Muscle of back (tissue), 13 donors: ENCODE measurements at places on chromosomes 7 and 10. TPM values are rescaled to one million over a fixed set of nuclear protein-coding genes. Genes with fewer than 3 reads are reported as not detected.

Gene CALN1
- 3.8 TPM for polyA plus RNA-seq

Gene CALHM1
- not detected for polyA plus RNA-seq

Gene TBXAS1
- 2.9 TPM for polyA plus RNA-seq

Gene CFAP46
- polyA plus RNA-seq: 0.21 TPM

Gene VPS37D
- polyA plus RNA-seq: 2.6 TPM

Gene SBDS
- polyA plus RNA-seq: 317 TPM

Gene TSPAN33
- 32.4 TPM for polyA plus RNA-seq

Gene TDRD1
- 0.29 TPM for polyA plus RNA-seq

Gene SNCG
- 5.1 TPM for polyA plus RNA-seq

Gene URGCP
- polyA plus RNA-seq: 21.4 TPM

Gene PRPS1L1
- polyA plus RNA-seq: not detected

Gene EPHA1
- polyA plus RNA-seq: 6.4 TPM

Gene ACTL6B
- polyA plus RNA-seq: not detected

Gene TMEM196
- polyA plus RNA-seq: 0.27 TPM

Gene SH2B2
- 11.4 TPM for polyA plus RNA-seq

Gene C10orf62
- not detected for polyA plus RNA-seq

Gene PIK3AP1
- 2.9 TPM for polyA plus RNA-seq

GRCh38 chr7:104627516-104627915 lies 299.1 kb downstream of the LHFPL3 start:
- peak; percentile 48 for DNase-seq

- DNase-seq: peak; percentile 43
These were observed 4.9 kb upstream of the SCD start for GRCh38 chr10:100341953-100342626.

- DNase-seq: no peak
These were observed 6.6 kb upstream of the SGCE start for GRCh38 chr7:94662548-94662947.

DNA sequence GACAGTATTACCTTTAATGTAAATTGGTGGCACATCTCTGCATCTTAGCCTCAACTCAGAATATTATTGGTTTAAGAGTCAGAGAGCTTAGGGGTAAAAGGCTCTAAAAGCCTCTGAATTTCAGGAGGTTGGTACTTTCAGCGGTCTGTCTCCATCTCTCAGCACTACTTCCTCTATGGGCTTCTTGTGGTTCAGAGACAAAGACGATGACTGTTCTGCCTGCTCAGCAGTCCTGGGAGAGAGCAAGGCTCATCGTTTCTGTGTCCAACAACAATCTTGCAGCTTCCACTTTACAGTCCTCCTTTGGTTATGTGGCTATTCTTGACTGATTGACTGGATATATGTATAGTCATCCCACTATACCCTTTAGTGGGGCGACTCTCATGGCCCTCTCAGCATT lies 394.7 kb downstream of the AUTS2 start:
- DNase-seq: no peak

GRCh38 chr10:121033366-121033765 lies 182.2 kb downstream of the WDR11 start:
- no peak for DNase-seq

DNA sequence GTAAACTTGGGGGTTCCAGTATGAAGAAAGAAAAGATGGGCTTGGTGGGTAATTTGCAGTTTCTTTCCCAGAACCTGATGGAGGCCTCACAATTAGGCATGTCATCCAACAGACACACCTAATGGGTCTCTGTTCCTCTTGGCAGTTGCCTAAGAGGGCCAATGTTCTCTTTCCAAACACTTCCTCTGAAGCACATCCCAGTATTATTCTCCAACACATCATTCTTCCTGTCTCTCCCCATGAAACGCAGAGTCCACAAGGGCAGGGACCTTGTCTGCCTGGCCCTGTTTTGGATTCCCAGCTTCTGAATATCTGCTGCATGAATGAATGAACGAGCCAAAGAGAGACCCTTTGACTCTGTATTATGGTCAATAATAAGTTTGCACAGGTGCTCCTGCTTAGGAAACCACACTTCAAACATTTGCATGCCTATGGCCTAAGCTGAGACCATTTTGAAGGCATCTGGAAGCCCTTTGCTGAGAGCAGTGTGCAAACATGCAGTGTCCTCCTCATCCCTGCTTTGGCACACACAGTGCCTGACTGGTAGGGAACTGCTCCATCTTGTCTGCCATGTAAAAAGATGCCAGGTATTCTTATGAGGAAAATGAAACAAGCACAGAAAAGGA lies 100.9 kb upstream of the CHST15 start:
- DNase-seq: no peak

DNA sequence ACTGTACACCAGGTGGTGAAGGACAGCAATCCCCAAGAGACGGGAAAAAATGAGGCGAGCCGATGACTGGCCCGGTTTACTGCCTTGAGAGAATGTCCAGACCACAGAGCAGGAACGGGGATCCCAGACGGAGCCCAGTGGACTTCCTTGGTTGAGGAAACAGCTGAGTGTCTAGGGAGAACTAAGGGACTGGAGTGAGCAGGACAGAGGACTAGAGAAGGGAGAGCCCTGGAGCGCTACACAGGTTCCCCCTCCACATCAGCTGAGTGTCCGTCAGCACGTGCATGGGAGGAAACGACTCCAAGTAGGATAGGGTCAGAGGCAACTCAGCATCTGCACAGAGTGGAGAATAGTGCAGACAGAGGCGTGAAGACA lies 7.1 kb upstream of the WDR86 start:
- no peak for DNase-seq

DNA sequence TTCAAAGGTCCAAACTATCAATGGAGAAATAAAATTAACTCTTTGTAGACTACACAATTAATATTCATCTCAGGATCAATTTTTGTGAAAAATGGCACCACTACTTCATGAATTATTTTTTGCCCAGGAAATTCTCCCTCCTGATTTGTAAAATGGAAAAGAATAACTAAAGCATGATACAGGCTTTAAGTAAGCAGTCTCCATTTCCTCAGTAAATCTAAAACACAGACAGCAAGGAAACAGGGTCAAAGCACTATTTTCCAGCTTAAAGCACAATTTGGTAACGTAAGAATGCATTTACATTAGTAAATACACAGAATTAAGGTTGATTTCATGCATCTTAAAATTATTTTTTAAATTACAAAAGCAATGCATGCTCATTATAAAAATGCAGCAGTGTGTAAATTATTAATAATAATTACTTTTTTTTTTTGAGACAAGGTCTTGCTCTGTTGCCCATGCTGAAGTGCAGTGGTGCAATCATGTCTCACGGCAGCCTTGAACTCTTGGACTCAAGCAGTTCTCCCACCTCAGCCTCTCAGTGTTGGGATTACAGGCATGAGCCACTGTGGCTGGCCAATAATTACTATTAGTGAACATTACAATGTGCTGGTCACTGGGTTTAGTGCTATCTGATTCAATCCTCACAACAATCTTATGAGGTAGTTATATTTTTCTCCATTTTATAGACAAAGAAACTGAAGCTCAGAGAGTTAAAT lies 26.1 kb upstream of the VCL start:
- DNase-seq: no peak

GRCh38 chr7:6035686-6036085 lies 4.5 kb downstream of the ANKRD61 start:
- DNase-seq: no peak

GRCh38 chr7:79124331-79124730 lies 329.1 kb downstream of the MAGI2 start:
- no peak for DNase-seq

GRCh38 chr7:44920119-44920518 lies 34.8 kb upstream of the PURB start:
- no peak for DNase-seq

GRCh38 chr10:117164592-117165537 lies 26.8 kb upstream of the VAX1 start:
- no peak for DNase-seq

DNA sequence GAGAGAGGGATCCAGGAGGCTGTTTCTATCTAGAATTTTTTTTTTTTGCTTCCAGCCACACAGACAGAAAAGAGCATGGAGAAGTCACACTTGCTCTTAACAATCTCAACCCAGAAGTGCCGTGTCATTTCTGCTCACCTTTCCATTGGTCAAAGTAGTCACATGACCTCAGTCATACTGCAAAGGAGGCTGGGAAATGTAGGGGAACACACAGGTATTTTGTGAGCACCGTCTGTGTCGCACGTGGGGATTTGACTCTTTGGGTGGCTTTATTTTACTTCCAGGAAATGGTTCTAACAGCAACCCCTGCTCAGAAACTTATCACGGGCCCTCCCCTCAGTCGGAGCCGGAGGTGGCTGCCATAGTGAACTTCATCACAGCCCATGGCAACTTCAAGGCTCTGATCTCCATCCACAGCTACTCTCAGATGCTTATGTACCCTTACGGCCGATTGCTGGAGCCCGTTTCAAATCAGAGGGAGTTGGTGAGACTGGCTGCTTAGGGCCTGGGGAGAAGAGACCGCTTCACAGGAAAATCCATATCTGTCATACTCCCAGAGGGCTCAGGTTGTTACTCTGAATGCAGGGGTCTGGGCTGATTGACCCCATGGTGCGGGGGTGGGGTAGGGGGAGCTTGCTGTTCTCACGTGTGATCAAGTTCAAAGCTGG lies 13.1 kb upstream of the CPA1 start:
- peak; percentile 14 for DNase-seq

GRCh38 chr10:70493660-70494234 lies 15.2 kb downstream of the PALD1 start:
- no peak for DNase-seq

- DNase-seq: no peak
These were observed 225.2 kb downstream of the XPNPEP1 start for GRCh38 chr10:109698086-109698485.

DNA sequence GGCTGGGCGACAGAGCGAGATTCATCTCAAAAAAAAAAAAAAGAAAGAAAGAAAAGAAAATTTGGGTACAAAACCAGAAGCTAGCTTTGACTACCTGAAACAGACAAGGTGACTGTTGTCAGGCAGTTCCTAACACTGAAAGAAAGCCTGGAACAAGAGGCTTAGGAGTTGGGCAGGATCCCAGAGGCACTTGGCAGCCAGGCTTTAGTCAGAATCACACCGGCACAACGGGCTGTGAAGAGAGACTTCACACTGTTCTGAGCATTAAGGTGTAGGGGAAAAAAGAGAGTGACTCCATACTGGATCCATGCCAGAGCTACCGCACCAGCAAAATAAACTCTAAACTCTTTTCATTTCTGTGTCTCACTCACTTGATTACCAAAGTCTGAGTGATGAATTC lies 130.8 kb downstream of the ZNF467 start:
- DNase-seq: no peak

DNA sequence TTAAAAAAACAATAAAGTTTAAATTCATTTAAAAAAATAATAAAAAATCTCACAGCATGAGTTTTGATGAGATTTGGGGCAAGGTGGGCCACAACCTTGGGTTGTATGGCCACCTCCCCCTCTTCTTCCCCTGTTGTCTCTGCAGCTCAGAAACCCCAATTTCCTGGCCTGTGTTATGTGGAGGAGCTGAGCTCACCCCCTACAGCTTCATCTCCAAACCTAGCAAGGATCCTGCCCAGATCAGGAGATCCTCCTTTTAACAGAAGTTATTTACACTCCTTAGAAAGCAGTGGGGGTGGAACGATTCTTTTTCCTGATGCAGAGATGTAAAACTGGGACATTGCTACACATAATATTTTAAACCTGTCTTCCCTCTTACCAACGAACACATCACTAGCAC lies 6.9 kb upstream of the SH2D4B start:
- no peak for DNase-seq

DNA sequence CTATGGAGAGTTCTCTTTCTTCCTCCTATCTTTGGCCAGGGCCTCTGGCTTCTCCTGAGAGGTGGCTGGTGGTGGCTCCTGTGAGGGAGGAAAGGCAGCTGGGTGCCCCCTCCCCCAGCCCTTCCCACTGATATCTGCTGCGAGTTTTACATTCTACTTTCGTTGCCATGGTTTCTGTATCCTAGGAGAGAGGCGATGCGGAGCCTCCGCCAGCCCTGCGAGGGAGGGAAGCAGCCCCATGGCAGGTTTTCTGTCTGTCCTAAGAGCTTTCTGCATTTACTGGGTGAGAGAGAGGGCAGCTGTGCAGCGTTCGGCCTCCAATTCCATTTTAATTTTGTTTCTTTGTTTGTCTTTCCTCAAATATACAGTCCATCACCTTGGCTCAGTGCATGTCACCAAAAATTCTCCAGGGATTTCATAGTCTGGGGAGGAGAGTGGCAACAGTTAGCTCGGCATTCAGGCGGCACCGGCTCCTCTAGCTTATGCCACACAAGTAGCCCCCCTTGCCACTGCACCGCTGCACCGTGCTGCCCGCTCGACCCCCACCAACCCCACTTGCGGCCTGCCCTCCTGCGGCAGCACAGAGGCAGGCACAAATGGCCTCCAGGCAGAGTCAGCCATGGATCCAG lies 20.4 kb downstream of the DNAJB12 start:
- peak; percentile 81 for DNase-seq

DNA sequence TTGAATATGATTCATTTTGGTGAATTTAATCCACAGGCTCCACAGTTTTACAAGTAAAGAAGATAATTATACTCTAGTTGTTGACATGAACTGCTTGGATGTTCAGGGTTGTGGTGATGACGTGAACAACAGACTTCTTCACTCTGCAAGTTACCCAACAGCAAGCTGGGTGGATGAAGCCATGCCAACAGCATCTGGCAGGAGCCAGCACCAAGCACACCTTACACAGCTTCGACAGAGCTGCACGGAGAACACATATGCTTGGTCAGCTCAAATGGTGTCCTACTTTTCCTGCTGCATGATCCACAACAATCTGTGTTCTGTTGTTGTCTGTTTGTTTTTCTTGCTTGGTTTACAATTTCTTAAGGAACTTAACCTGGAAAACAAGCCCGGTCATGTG lies 9.8 kb downstream of the NOD1 start:
- DNase-seq: no peak

DNA sequence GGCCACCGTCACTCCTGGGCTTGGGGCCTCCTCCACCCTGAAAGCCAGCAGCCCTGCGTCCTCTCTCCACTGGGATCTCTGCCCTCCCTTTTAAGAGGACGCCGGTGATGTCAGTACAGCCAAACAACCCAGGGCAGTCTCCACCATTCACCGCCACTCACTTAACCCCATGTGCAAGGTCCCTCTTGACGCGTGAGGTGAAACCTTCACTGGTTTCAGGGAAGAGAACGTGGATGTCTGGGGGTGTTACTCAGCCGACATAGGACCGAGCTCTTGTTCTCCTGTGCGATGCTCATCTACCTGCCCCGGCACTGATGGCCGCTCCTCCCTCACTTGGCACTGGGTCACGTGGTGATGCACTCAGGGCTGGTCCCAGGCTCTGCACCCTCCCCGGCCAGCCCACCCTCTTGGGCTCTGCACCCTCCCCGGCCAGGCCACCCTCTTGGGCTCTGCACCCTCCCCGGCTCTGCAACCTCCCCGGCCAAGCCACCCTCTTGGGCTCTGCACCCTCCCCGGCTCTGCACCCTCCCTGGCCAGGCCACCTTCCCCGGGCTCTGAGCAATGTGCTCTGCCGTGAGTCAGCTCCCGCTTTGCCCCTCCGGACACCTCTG lies 36.1 kb downstream of the ADGRA1 start:
- DNase-seq: no peak

DNA sequence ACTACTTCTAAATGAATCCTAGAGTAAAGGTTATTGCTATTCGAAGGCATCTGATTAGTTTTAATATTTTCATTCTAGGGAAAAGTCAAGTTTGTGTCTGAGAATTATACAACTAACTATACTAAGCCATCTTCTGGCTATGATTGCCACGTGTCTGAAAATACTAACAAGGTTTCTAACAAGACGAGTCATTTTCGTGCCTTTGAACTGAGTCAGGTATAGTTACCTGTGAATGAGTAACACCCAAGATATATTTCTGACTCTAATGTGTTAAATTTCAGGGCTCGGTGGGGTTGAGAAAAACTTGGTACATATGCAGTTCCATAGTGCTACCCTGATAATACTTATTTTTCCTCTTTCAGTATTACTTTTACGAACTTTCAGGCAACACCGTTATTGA lies 35.5 kb downstream of the TASOR2 start:
- no peak for DNase-seq
